ENCODE measurements at places on chromosomes 16 and 17.
A peak's percentile ranks its signal among the peaks of the same experiment; 100 is the strongest.

DNA sequence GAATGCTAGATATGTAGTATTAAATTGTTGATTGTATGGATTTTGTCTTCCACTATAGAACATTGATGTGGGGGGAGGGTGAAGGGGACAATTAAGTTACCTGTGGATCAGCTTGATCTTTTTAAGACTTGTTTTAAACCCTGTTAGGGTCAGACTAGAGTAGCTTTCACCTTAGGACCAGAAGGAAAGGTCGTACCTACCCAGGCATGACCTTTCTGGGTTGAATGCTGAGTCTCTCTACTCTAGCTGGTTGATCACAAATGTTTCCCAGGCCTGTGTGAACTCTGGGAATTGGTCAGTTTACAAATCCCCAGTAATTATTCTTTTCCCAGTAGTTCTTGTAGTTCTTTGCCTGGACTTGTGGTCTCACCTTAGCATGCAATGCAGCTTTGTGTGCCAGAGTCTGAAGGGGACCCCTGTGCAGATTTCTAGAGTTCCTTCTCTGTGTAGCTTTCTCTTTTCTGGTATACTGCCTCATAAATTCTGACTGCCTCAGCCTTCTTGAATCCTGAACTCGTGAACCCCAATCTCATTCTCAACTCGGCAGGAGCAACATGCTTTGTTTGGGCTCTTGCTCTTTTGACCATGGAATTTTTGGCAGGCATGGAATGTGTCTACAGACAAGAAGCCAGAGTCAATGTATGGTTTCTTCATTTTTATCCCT, 54.1 kb downstream of the VMP1 start:
- DNase-seq: no peak

- no peak for DNase-seq
Measured at GRCh38 chr17:65121368-65121767, 15.8 kb upstream of the RGS9 start.

DNA sequence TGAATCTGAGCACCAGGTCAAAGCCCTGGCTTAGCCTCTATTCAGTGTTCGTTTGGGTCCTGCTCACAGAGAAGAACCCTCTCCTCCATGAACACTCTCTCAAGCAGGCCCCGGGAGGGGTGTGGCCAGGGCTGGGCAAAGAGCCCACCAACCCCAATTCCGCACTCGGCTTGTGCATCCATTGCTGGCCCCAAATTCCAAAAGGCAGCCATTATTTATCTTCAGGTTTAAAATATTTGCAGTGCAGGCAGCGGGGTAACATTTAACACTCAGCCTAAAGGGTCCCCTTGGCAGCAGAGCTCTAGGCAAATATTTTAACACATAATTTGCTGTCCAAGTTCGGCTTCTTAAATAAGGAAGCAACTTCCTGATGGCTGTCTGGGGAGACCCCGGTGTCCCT, 115.7 kb downstream of the ZNF423 start:
- DNase-seq: no peak

GRCh38 chr17:5418858-5419355, 555 bp downstream of the NUP88 start:
- DNase-seq: peak; percentile 82

- no peak for DNase-seq
Measured at GRCh38 chr16:23074423-23074822, 74.8 kb downstream of the USP31 start.

GRCh38 chr16:16073001-16073545, 123.7 kb downstream of the ABCC1 start:
- DNase-seq: no peak

DNA sequence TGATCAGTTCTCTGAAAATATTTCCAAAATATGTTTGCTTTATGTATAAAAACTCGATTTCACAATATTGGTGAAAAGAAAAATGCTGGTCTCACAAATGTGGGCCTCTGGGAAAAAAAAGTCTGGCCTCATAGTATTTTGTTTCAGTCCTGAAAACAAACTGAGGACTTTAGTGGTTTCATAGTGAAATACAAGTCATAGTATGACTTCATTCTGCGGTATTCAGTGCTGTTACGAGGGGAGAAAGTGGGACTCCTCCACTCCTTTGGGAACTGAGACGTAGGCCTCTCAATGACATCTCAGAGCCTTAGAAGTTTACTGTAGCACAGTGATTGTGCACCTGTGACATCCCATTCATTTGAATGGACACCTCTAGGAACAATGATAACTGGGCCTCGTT, 56.0 kb downstream of the CYB561 start:
- DNase-seq: no peak

GRCh38 chr16:12944300-12944699, 42.9 kb downstream of the SHISA9 start:
- DNase-seq: no peak

DNA sequence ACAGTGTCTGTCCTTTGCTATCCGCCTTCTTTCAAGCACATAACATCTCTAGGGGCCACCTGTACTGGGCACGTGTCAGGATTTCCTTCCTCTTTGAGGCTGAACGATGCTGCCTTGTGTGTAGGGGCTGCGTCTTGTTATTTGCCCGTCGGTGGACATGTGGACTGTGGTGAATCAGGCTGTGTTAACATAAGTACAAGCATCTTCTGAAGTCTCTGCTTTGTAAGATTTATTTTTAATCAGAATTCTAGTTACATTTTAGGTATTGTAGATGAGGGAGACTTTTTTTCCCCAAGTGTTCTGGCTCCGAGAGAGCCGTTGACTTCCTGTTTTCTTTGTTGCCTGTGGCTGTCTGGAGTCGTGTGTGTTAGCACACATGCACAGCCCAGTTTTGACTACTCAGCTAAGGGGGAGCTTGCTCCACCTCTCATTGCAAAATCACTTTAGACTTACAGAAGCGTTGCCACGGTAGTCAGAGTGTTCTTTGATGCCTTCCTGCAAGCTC, 26.1 kb downstream of the SPG7 start:
- peak; percentile 59 for DNase-seq

DNA sequence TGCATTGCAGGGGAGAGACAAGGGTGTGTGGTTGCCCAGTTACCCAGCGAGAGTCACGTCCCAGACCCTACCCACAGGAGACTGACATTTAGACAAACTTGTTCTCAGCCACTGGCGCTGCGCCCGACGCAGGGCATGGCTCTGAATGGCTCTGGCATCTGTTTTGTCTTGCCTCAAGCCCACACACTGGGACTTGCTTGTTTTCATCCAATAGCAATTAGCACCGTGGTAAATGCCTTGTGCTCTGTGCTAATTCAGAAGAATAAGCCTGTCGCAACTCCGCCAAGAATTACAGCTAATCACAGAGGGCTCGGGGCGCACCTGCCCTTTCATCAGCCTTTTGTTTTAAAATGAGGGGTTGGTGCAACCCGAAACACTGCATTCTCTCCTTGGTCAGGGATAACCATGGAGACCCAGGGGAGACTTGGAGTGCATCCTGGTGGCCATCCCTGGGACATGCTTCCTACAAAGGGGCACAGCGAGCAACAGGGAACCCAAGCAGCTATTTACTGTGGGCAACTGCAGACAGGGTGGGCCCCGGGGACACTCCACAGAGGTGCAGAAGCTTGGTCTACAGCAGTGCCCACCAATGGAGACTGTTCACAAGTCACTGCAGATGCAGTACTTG, 220.6 kb upstream of the ZFHX3 start:
- no peak for DNase-seq

DNA sequence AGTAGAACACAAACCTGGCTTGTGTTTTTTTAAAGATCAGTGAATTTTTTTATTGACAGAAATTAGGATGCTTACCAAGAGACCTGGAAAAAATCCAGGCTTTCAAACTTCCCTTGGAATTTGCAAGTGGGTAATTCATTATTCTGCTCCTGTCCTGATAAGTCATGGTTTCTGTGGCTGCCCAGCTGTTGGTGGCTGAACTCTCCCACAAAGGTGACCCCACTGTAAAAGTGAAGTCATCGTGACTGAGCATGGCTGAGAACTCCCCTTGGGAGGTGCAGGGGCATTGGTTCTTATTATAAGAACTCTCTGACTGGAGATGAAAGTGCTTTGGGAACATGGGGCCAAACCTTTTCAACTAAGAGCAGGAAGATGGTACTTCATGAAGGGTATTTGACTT, 46.6 kb upstream of the TANC2 start:
- DNase-seq: no peak

GRCh38 chr17:67982034-67982640, 14.1 kb downstream of the C17orf58 start:
- no peak for DNase-seq

DNA sequence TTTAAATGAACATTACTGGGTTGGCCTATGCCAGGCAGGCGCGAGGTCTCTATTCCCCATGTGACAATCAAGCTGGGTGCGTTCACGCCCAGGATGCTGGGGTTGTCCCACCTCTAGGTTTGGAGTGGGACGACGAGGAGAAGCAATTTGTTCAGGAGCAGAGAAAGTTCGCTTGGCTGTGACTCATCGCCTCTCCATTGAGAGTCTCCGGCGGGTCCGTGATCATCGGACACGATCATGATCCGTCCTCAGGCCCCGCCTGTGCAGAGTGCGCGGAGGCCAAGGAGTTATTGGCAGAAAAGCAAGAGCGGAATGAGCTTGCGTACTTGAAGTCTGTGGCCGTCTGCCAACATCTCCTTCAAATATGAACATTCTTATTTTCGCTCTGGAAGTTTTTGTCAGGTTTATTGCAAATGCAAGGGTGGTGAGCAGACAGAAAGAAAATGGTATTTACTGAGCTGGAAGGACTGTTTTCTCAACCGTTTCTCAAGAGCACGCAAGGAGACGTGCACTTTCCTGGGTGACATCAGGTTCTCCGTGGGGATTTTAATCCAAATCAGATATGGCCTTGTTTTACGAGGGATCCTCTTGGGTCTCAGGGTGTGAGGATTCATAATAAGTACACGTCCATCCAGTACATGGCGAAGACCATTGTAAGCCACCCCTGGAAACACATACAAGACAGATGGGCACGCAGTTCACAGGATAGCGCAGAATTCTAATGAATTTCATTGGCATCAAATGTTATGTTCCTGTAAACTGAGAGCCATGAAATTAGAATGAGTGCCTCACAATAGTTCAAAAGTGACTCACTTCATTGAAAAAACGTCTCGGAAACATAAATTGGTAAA, 70.1 kb upstream of the CREBBP start:
- DNase-seq: no peak

- DNase-seq: no peak
Measured at GRCh38 chr17:55722742-55723487, at the start of gene TMEM100. TMEM100 (minus strand) TSS chr17:55722864; CDS start chr17:55721070, 1,794 bp downstream.

DNA sequence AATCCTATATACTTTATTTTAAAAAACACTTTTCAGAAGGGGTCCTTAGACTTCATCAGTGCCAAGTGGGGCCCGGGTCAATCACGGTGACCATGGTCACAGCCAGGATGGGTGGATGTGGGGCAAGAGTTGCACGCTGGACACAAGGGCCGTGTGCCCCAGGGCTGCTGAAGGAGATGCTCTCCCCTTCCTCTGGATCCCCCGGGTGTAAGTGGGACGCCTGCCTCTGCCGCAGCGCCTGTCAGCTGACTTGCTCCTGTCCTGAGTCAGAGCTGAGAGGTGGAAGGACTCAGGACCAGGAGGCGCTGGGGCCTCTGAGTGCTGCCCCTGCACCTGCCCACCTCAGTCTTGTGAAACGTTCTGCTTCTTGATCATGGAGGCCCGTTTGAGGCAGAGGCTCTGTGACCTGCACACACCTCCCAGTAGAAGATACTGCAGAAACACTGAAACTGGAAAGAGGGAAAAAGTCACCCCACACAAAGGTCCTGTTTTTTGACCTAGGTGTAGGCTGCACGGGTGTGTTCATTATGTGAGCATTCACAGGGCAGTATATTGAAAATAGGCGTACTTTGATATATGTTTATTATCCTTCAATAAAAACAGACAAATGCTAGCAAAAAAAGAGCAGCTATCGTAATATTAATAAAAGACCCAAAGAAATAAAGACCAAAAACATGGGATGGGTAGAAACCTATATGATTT, 40.9 kb upstream of the BAHCC1 start:
- DNase-seq: no peak

- DNase-seq: no peak
Measured at GRCh38 chr17:40175928-40176753, 1.1 kb upstream of the RAPGEFL1 start.

- no peak for DNase-seq
Measured at GRCh38 chr17:32976131-32976530, 15.5 kb upstream of the SPACA3 start.

DNA sequence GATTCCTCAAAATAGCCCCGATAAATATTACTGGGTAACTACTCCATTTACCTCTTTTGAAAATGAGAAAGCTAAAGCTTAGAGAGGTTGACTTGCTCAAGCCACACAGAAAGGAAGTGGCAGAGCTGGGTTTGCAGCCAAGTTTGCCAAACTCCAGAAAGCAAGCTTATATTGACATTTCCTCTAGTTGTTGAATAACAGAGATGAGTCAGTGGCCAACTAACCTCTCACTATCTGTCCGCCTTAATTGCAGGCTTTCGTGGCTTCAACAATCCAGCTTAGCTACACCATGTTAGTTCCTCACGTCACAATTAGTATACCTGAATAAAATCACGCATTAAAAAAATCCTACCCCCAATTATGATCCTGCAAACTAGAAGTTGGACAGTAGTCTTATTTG, 151.7 kb downstream of the CNTNAP4 start:
- no peak for DNase-seq

DNA sequence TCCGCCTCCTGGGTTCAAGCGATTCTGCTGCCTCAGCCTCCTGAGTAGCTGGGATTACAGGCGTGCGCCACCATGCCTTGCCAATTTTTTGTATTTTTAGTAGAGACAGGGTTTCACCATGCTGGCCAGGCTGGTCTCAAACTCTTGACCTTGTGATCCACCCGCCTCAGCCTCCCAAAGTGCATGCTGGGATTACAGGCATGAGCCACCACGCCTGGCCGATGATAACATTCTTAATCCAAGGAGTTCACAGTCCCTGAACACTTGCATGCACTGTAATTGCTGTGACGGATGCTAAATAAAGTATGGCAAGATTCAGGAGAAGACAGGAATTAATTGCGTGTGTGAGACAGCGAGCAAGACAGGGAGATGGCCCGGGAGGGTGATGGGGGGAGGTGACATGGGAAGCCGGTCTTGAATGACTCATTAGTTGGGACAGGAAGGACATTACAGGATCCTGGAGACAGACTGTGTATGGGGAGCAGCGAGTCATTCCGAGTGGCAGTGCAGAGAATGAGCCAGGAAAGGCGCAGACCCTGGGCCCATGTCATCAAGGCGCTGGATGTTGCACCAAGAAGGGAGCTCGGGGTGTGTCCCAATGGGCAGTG, 6.7 kb downstream of the ABCA3 start:
- no peak for DNase-seq

- DNase-seq: no peak
Measured at GRCh38 chr17:58382108-58382871, 30.3 kb upstream of the SUPT4H1 start.

- DNase-seq: no peak
Measured at GRCh38 chr16:85276721-85277120, 164.4 kb upstream of the CIBAR2 start.
